Mammary epithelial cell (primary cell): ENCODE measurements at places on chromosomes 2 and 18. TPM values are rescaled to one million over a fixed set of nuclear protein-coding genes. Genes with fewer than 3 reads are reported as not detected.

DNA sequence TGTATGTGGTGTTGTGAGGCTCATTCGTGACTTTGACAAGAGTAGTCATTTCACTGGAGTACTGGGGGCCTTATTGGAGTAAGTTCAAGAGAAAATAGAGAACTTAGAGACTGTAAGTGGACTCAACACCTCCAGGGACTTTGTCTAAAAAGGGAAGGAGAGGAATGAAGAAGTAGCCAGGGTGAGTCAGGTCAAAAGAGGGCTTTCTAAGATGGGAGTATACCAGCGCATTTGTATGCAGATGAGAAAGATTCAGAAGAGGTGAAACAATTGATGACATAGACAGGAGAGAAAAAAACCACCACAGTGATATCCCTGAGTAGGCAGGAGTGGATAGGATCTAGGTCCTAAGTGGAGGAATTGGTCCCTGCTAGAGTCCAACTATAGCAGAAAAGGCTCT is 246.8 kb downstream of the IKZF2 start:
- DNase-seq: no peak

GRCh38 chr18:25349926-25350487 is 2.0 kb downstream of the ZNF521 start:
- DNase-seq: no peak

- DNase-seq: peak; percentile 10
These were observed 78.8 kb downstream of the ASAP2 start for GRCh38 chr2:9285385-9285920.

GRCh38 chr18:66222174-66222573 is 381.7 kb downstream of the CDH19 start:
- DNase-seq: no peak

GPN1 gene
- polyA plus RNA-seq: 64.0 TPM

- peak; percentile 97 for DNase-seq
These were observed 335.2 kb upstream of the LRATD1 start for GRCh38 chr2:14297340-14297739.
